ENCODE measurements at places on chromosomes 11 and 22.
A peak's percentile ranks its signal among the peaks of the same experiment; 100 is the strongest.

DNA sequence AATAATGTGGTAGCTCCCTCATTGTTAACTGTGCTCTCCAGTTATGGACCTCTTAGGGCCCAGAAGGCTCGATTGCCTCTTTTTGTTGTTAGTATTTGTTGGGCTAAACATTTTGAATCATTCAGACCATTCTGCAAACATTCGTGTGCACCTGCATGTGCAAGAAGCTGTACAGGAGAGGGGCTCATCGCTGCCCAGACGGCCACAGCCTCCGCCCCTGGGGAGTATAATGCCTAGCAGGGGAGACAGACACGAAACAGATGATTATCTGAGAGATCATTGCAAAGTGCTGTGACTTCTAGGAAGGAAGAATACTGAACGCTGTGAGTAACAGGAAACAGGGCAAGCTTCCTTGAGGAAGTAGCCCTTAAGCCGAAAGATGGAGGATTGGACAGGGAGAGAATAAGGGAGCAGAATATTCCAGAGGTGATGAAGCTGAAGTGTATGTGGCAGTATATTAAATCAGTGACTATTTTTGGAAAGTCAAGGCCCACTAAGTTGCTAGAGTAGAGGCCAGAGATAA, 123.3 kb upstream of the RASSF10 start:
- no peak for DNase-seq

- DNase-seq: no peak
Observed at GRCh38 chr11:2383852-2384804, 7.0 kb downstream of the CD81 start.

- no peak for DNase-seq
Observed at GRCh38 chr11:94501522-94501921, 7.7 kb downstream of the ANKRD49 start.

- DNase-seq: no peak
Observed at GRCh38 chr11:66706989-66707388, 22.0 kb downstream of the SPTBN2 start.

- no peak for DNase-seq
Observed at GRCh38 chr11:101863361-101863760, 51.4 kb upstream of the CEP126 start.

- peak; percentile 19 for DNase-seq
Observed at GRCh38 chr11:108223348-108224149, 682 bp downstream of the ATM start.

Measured in NCI-H1105 treated with DMSO at 0.1 percent for 48 hours (cell line).